ENCODE measurements at places on chromosomes 6 and 20. TPM values are rescaled to one million over a fixed set of nuclear protein-coding genes. Genes with fewer than 3 reads are reported as not detected.

DNA sequence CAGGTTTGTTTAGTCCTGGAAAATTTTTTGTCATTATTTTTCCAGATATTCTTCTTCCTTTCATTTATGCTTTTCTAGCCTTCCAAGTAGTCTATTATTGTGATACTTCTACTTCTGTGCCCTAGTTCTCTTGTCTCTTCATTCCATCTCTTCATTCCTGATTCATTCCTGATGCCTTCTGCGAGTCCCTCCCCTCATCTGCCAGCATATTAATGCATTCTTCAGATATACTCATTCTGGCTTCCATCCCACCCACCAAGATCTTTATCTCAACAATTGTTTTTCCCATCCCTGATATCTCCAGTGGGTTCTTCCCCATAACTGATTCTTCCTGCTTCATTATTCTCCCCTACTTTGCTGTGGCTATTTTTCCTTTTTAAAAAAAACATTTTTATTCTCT, 35.2 kb downstream of the ALDH5A1 start:
- DNase-seq: no peak

GRCh38 chr6:139569566-139569965, 195.1 kb upstream of the CITED2 start:
- DNase-seq: no peak

- DNase-seq: no peak
Observed at GRCh38 chr6:52557389-52558265, 19.2 kb downstream of the TRAM2 start.

DNA sequence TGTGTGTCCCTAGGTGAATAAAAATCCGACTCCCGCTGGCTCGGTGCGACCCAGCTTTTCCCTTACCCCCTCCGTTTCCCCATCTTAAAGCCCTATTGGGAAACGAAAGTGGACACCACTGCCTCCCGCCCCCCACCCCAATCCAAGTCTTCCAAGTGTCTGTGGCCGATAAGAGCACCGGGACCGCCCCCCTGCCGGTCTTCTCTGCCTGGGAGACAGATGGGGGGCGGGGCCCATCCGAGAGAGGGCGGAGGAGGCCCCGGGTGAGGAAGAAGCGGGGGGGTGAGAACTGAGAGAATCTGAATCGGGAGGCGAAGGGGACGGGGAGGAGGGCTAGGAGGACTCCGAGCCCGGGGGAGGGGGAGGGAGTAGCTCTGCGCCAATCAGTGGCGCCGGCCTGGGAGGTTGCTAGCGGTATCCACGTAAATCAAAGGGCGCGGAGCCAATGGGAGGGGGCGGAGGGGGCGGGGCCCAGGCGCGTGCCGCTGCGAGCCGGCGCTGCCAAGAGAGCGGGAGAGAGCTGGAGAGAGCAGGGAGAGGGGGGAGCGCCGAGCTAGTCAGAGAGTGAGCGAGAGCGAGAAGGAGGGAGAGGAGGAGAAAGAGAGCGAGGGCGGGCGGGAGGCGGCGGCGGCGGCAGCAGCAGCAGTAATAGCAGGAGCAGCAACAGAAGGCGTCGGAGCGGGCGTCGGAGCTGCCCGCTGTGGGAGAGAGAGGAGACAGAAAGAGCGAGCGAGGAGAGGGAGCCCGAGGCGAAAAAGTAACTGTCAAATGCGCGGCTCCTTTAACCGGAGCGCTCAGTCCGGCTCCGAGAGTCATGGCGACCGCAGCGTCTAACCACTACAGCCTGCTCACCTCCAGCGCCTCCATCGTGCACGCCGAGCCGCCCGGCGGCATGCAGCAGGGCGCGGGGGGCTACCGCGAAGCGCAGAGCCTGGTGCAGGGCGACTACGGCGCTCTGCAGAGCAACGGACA, at the start of gene POU3F2:
Gene POU3F2 (plus strand): TSS at position 515 of the 972 bp plus-strand sequence. CDS start 300 bp downstream, at position 815.
- DNase-seq: peak; percentile 69

Gene RGS17
- total RNA-seq: not detected

Gene PSORS1C2
- not detected for total RNA-seq

Gene EGFL8
- total RNA-seq: 9.6 TPM

- DNase-seq: peak; percentile 12
Observed at GRCh38 chr20:12012241-12013222, 94.8 kb downstream of the BTBD3 start.

Gene NFKBIL1
- total RNA-seq: 28.0 TPM

Gene MPIG6B
- total RNA-seq: 0.10 TPM

GRCh38 chr20:50557549-50558134, 47.5 kb downstream of the PTPN1 start:
- DNase-seq: no peak

DNA sequence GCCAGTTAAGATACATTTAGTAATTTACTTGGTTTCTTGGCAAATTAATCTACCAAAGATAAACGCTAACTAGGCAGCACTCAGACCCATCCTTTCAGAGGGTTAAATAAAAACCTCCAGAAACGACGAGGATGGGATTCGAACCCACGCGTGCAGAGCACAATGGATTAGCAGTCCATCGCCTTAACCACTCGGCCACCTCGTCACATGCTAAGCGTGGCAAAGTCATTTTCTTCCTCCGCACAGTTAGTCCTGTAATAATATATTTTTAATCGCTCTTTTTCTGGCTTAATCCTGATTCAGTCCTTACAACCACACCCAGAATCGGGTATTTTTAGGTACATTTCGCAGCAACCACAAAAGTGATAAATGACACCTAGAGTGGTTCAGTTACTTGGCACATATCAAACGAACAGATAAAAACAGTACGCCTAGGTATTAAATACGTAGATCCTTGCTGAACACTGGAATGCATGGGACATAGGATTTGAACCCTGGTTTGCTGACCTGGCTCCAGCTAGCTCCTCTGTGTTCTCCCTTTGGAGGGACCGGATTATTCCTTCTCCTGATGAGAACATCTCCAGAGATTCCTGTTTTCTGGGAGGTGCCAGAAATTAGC, 71.6 kb downstream of the GPX5 start:
- DNase-seq: peak; percentile 30
